ENCODE measurements at places on chromosomes 6 and 20.

GRCh38 chr6:53879608-53880007 is 84.8 kb downstream of the LRRC1 start:
- no peak for DNase-seq

GRCh38 chr6:95935736-95936135 is 80.0 kb upstream of the FUT9 start:
- DNase-seq, result no peak

GRCh38 chr6:165186041-165186440 is 123.4 kb downstream of the C6orf118 start:
- DNase-seq, result no peak

- DNase-seq, result no peak
Observed at GRCh38 chr6:43978473-43979346, 148.5 kb downstream of the MRPL14 start.

GRCh38 chr6:134358320-134358719 is 40.4 kb upstream of the SGK1 start:
- DNase-seq, result no peak

DNA sequence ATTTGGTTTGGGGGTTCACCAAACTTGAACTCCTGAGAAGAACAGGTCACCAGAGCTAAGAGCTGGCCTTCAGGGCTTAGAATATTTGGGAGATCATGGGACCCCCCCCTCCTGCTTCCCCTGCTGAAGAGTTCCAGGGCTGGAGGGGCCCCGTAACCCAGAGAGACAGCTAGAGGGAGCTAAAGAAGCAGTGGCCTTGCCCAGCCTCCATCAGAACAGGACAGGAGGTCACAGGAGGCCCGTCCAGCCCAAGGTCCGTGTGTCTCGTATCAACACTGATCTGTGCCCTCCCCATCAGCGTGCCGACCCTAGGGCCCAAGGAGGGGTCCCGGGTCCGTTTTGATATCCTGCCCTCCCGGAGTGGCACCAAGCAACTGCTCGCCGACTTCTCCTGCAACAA is 40.6 kb upstream of the TGM6 start:
- no peak for DNase-seq

GRCh38 chr6:170127151-170127550 is 163.7 kb downstream of the DLL1 start:
- DNase-seq, result no peak

- DNase-seq, result no peak
Observed at GRCh38 chr20:32112841-32113240, 3.3 kb downstream of the TM9SF4 start.

GRCh38 chr6:131268303-131268702 is 133.0 kb downstream of the AKAP7 start:
- no peak for DNase-seq
